ENCODE measurements at places on chromosomes 5 and 9.

DNA sequence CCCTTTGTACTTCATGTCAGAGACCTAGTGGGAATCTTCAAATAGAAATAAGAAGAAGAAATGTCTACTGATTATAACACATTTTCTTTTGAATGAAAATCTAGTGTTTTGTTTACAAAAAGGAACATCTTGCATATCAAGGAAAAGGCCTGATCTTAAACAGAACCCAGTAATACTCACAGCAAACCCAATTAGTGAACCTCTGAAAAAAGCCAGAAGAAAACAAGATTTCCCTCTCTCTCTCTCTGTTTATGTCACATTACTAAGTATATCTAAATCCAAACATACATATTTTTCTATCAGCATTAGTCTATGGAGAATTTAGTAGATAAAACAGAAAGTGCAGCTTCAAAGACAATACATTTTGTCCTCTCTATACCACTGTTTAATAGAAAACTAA, 457.9 kb downstream of the NR2F1-AS1 start:
- H3K27me3 ChIP-seq, result no peaks in the 10 kb centered on the region
- peaks cover 2% of the 10 kb centered on the region for H3K4me1 ChIP-seq
- H3K4me3 ChIP-seq, result no peak overlapping the region
- H3K36me3 ChIP-seq, result no peaks in the 10 kb centered on the region
- no peak for DNase-seq

DNA sequence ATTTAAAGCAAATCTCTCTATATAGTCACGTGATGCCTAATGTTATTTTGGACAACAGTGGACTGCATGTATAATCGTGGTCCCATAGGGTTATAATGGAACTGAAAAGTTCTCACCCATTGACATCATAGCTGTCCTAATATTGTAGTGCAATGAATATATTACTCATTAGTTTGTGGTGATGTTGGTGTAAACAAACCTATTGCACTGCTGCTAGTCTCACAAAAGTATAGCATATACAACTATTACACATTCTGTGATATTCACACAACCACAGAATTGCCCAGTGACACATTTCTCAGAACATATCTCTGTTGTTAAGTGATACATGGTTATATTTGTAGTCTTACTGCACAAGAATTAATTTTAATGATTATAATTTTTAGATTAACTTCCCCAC, 37.7 kb downstream of the IPO11 start:
- H3K4me1 ChIP-seq, result no peaks in the 10 kb centered on the region
- no peak for DNase-seq

DNA sequence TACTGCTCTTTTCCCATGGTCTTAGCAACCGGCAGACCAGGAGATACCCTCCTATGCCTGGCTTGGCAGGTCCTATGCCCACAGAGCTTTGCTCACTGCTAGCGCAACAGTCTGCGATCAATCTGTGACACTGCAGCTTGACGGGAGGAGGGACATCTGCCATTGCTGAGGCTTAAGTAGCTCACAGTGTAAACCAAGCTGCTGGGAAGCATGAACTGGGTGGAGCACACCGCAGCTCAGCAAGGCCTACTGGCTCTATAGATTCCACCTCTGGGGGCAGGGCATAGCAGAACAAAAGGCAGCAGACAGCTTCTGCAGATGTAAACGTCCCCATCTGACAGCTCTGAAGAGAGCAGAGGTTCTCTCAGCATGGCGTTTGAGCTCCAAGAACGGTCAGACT, 40.4 kb downstream of the MCTP1 start:
- H3K27me3 ChIP-seq, result no peaks in the 10 kb centered on the region
- H3K36me3 ChIP-seq, result no peaks in the 10 kb centered on the region
- no peak for DNase-seq

- no peak overlapping the region for H3K27ac ChIP-seq
- no peak overlapping the region for H3K4me3 ChIP-seq
- H3K4me1 ChIP-seq, result no peaks in the 10 kb centered on the region
These were observed 6.5 kb upstream of the GLE1 start for GRCh38 chr9:128497824-128498610.
